Type B pancreatic cell (in vitro differentiated cells): ENCODE measurements at places on chromosomes 5 and 9. TPM values are rescaled to one million over a fixed set of nuclear protein-coding genes. Genes with fewer than 3 reads are reported as not detected.

OTP gene
- total RNA-seq = 0.17 and 0.31 TPM in 2 replicates

LURAP1L gene
- total RNA-seq = 8.7 and 15.9 TPM in 2 replicates

IL3 gene
- total RNA-seq = not detected in 2 replicates

DNA sequence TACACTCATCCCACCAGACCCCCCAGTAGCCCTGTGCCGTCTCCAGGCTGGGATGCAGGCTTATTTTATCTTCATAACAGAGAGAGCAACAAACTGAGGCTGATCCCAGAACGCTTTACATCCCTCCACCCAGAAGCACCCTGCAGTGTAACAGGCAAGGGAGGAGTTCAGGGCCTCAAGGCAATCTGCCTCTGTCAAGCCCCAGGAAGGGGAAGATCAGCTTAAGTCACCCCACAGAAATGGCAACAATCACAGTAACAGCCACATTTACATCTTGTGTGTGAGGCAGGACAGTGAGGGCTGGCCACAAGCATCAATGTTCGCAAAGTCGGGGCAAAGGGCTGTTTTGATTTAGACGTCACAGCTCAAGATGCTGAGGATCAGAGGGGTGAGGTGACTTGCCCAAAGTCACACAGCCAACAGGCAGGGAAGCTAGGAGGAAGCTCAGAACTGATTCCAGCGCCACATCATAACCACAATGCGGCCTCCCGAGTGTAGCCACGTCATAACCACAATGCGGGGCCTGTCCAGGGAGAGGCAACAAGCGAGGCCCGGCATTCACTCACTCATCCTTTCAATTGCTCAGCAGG, 14.4 kb downstream of the STK10 start:
- no peak for DNase-seq

- no peak for DNase-seq
These were observed 92.8 kb upstream of the RAD23B start for GRCh38 chr9:107190061-107190935.

- no peak for DNase-seq
These were observed 631.5 kb upstream of the TLE4 start for GRCh38 chr9:78940121-78940855.

DNA sequence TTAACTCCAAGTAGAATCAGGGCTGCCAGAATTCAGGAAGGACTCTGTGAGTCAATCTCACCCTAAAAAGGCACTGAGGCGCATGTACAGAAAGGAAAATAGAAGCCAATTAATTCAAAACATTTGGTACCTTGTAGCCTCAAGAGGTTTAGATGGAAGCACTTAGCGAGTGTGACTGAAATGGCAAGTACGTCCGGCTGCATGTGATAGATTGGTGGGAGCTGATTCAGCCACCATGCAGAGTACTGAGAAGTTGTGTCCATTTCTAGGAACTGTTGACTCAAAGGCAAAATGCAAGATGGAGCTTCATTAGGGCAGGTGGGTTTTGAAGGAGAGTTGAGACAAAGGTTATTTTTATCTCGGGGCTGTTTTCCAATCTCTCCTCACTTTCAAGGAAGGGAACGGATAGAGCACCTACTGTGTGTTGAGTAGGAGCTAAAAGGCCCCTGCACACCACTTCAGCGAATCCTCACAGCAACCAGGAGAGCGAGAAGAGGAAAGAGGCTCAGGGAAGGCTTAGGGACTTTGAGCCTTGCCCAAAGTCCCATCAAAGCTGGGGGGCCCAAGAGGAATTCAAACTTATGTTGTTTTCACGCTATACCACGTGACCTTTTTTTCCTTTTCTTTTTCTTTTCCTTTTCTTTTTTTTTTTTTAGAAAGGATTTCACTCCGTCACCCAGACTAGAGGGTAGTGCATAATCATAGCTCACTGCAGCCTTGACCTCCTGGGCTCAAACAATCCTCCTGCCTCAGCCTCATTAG, 34.6 kb upstream of the CPEB4 start:
- no peak for DNase-seq
